NCI-H1092 (cell line): ENCODE measurements at places on chromosomes 5 and 9.

- DNase-seq: no peak
Observed at GRCh38 chr5:23026252-23027170, 173.4 kb upstream of the CDH12 start.

- no peak for DNase-seq
Observed at GRCh38 chr5:122390154-122390553, 78.1 kb downstream of the SNCAIP start.

DNA sequence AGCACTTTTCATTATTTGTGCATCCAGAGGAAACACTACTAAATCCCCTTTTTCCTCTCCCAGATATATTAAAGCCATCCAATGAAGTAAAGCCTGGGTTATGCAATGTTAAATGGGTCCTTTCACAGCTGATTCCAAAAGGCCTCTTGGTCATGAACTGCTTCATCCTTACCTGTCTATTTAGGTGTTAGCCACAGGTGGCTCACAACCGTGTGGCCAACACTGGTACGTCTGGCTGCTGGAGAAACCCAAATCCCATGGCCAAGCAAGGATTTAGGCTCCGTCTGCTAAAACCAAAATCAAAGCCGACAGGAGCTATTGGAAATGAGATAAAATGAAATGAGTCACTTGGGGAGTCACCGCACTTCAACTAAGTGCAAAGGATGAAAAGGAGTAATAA is 193.9 kb downstream of the ADCY2 start:
- DNase-seq: no peak

- no peak for DNase-seq
Observed at GRCh38 chr5:68049053-68049713, 166.4 kb upstream of the PIK3R1 start.

DNA sequence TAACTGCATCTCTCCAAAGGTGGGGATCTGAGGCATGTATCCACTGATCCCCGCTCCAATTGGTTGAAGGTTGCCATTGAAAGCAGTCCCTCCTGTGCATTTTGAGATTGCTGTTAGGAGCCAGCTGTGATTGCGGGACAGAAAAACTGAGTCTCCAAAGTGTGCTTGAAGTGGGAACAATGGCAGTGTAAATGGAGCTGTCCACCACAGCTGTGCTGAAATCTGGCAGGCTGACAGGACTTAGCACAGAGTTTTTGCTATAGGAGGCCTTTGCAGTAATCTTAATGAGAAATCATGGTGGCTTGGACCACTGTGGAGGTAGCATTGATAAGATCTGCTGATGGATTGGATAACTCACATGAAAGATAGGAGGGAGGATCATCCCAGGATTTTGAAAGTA is 3.3 kb downstream of the RNF20 start:
- no peak for DNase-seq

DNA sequence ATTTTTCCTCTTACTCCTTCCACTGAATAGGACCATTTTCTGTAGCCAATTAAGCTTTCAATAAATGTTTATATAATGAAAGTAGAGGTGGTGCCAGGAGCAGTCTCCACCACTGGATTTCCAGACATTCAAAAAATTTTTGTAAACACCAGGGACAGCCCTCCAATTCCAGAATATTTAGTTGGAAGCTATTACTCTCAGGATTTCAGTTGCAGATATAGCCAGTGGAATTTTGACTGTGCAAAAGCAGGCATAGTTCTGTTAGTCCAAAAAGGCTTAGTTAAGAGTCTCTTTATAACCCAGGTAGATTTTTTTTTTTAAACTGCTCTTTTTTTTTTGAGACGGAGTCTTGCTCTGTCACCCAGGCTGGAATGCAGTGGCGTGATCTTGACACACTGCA is 138.1 kb upstream of the DMRT1 start:
- DNase-seq: no peak

DNA sequence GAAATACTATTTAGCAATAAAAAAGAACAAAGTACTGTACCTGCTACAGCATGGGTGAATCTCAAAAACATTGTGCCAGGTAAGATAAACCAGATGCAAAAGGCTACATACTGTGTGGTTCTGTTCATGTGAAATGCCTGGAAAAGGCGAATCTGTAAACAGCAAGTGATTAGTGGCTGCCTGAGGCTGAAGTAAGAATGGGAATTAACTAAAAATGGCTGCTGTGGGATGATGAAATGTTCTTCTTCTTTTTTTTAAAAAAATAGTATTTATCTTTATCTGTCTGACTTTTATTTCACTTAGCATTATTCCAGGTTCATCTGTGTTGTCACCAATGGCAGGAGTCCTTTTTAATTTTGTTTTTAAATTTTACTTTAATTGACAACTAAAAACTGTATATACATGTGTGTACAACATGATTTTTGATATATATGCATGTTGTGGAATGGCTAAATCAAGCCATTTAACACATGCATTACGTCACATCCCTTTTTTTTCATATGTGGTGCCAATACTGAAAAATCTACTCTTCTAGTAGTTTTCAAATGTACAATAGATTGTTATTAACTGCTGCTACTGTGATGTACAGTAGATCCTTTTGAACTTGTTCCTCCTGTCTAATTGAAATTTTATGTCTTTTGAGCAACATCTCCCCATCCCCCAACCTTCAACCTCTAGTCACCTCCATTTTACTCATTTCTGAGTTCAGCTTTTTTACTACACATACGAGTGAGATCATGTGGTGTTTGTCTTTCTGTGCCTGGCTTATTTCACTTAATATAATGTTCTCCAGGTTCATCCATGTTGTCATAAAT is 62.9 kb upstream of the TNFAIP8 start:
- DNase-seq: no peak

- DNase-seq: peak; percentile 21
Observed at GRCh38 chr5:142325725-142326479, 1.1 kb upstream of the SPRY4 start.

DNA sequence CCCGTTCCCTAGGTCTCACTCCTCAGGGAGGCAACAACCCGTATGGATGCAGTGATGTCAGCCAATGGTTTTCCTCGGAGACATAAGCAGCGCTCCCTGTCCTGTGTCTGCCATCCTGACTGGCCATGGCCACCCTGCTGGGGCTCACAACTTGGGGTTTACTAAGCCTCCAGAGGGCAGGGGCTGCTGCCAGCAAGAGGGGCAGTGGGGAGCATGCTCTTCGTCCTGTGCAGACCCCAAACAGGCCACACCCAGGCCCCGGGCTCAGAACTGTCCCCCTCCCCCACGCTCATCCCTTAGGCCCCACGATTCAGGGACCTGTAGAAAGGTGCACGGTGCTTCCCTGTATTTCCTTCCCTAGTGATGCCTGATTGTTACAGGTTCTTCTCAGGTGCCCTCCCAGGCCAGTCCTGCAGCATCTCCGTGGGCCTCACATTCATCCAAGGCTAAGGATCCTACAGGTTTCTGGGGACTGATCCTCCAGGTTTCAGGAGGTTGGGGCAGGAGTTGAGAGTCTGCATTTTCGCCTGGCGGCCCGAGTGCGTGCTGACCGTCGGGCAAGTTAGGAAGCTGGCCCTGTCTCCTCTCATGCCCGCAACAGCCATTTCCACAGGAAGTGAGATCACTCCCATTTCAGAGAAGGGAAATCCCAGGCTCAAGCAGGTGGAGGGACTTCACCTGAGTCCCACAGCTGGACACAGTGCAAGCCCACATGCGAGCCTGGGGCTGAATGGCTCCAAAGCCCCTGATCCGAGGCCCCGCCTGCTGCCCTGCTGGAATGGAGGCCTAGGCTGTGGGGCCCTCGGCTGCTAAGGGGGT is 217.6 kb downstream of the ROR2 start:
- no peak for DNase-seq

- DNase-seq: no peak
Observed at GRCh38 chr9:3840961-3841360, 315.2 kb upstream of the RFX3 start.

DNA sequence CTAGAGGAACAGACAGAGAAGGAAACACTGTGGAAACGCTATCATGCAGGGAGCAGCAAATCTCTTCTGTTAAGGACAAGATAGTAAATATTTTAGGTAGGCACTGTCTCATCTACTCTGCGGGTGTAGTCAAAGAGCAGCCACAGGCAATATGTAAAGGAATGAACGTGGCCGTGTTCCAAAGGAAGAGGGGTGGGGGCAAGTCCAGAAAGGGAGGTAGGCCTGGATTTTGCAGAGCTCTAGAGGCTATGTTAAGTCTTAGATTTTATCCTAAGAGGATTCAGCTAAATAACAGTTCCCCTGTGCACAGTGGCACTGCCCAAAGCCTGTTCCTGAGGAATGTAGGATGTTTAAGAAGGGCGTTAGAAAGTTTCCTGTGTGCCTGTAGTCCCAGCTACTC is 161.6 kb downstream of the ACTL7B start:
- DNase-seq: no peak

GRCh38 chr5:151470439-151470838 is 23.0 kb downstream of the SLC36A1 start:
- DNase-seq: no peak

- DNase-seq: no peak
Observed at GRCh38 chr9:19127871-19128500, 694 bp upstream of the PLIN2 start.
